ENCODE measurements at places on chromosomes 16 and 17. TPM values are rescaled to one million over a fixed set of nuclear protein-coding genes. Genes with fewer than 3 reads are reported as not detected.

Gene KRT222
- 0.19 TPM for total RNA-seq

Gene SSH2
- 29.8 TPM for total RNA-seq

Gene NSMCE1
- total RNA-seq: 61.7 TPM

Gene RND2
- total RNA-seq: 0.13 TPM

Gene CSH2
- total RNA-seq: not detected

Gene ALOX12B
- 1.8 TPM for total RNA-seq

Gene PPP1R27
- not detected for total RNA-seq

Gene ARL5C
- total RNA-seq: not detected

Gene DLG4
- 6.7 TPM for total RNA-seq

Gene ZNF423
- total RNA-seq: 0.05 TPM

Gene TBC1D26
- total RNA-seq: not detected

Gene HYDIN
- 0.61 TPM for total RNA-seq

Gene CFAP119
- 7.7 TPM for total RNA-seq

Gene MGAT5B
- 24.6 TPM for total RNA-seq

Gene MYADML2
- not detected for total RNA-seq

Gene VTN
- total RNA-seq: 16.5 TPM

Gene NLRP1
- total RNA-seq: 3.5 TPM

Gene PRSS22
- total RNA-seq: 1.3 TPM

Gene RAP1GAP2
- total RNA-seq: 34.0 TPM

Gene FGF11
- 1.1 TPM for total RNA-seq

Gene GTF3C1
- 68.4 TPM for total RNA-seq

Gene TBC1D28
- total RNA-seq: not detected

Gene PIGS
- total RNA-seq: 51.4 TPM

Data from A549 treated with GW870086 at 1 μM for 4 hours (cell line).